Bronchial epithelial cell (primary cell): ENCODE measurements at places on chromosomes 16 and 17. TPM values are rescaled to one million over a fixed set of nuclear protein-coding genes. Genes with fewer than 3 reads are reported as not detected.

Gene TBC1D3H
- not detected in 2 replicates for total RNA-seq

Gene PDE6G
- total RNA-seq: not detected in 2 replicates

Gene PLA2G15
- 8.2 and 9.2 TPM in 2 replicates for total RNA-seq

Gene ACSM3
- 1.8 and 4.6 TPM in 2 replicates for total RNA-seq

Gene PYCARD
- 88.2 and 147 TPM in 2 replicates for total RNA-seq

Gene SLC6A2
- 0.26 and 0.38 TPM in 2 replicates for total RNA-seq

Gene SHBG
- total RNA-seq: 0.38 TPM in 1 of 2 replicates, not detected in the other

Gene GRIN2C
- total RNA-seq: under 0.01 and 0.13 TPM in 2 replicates

Gene PDXDC1
- 71.9 and 75.1 TPM in 2 replicates for total RNA-seq

Gene NLRP1
- 12.9 and 17.0 TPM in 2 replicates for total RNA-seq

Gene MYCBPAP
- total RNA-seq: 0.13 and 0.26 TPM in 2 replicates

Gene HSPB9
- total RNA-seq: not detected in 2 replicates

Gene MYH13
- under 0.01 TPM in 1 of 2 replicates, not detected in the other for total RNA-seq

Gene TMEM98
- 22.4 and 32.0 TPM in 2 replicates for total RNA-seq

Gene MEIOB
- total RNA-seq: 0.26 TPM in 1 of 2 replicates, not detected in the other

Gene ATP2A3
- under 0.01 and 0.13 TPM in 2 replicates for total RNA-seq

Gene WNT9B
- not detected in 2 replicates for total RNA-seq

Gene CORO1A
- total RNA-seq: 0.79 and 1.5 TPM in 2 replicates

Gene NDRG4
- total RNA-seq: 2.6 and 2.8 TPM in 2 replicates

Gene NSF
- total RNA-seq: 21.9 and 32.0 TPM in 2 replicates

Gene ADORA2B
- 26.2 and 36.1 TPM in 2 replicates for total RNA-seq

Gene RUNDC3A
- total RNA-seq: 0.26 and 3.1 TPM in 2 replicates

Gene C16orf96
- not detected in 2 replicates for total RNA-seq

Gene ZFPM1
- total RNA-seq: 0.79 and 1.7 TPM in 2 replicates

Gene TNFRSF13B
- total RNA-seq: not detected in 2 replicates

Gene CNTNAP4
- total RNA-seq: not detected in 2 replicates

Gene C17orf50
- total RNA-seq: not detected in 2 replicates

Gene VAT1L
- total RNA-seq: not detected in 2 replicates

Gene SLC26A11
- 1.3 and 2.6 TPM in 2 replicates for total RNA-seq

Gene PRSS33
- total RNA-seq: not detected in 2 replicates
